ENCODE measurements at places on chromosomes 5 and 9.
A peak's percentile ranks its signal among the peaks of the same experiment; 100 is the strongest.

DNA sequence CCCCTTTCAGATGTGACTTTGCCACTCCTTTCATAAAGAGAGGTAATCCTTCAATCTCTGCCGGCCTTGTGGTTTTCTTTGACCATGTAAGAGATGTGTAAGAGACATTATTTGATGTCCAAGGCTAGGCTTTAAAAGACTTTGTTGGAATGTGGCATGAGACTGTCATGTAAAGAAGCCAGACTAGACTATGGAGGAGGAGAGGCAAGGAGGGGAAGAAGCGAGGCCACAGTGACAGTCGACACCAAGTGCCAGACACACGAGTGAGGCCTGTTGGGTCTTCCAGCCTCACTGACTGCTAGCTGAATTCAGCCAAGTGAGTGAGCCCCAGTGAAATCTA is 1013.3 kb downstream of the MAT2B start:
- no peak for DNase-seq

DNA sequence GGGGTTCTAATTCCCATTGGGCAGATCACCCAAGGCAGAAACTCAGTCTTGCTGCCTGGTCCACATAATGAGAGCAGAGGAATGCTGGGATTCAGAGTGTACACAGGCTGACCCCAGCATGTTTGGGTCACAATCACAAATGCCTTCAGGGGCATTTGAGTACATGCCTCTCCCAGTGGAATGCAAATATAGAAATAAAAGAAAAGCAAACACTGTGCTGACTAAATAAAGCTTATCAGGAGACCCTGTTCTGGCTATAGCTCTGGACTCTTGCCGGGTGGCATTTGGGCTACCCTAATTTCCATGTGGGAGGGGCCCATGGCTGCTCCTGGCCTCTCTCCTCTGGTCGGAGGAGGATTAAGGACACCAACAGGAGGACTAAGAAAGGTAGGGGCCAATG is 121.4 kb downstream of the DOCK8 start:
- no peak for DNase-seq

DNA sequence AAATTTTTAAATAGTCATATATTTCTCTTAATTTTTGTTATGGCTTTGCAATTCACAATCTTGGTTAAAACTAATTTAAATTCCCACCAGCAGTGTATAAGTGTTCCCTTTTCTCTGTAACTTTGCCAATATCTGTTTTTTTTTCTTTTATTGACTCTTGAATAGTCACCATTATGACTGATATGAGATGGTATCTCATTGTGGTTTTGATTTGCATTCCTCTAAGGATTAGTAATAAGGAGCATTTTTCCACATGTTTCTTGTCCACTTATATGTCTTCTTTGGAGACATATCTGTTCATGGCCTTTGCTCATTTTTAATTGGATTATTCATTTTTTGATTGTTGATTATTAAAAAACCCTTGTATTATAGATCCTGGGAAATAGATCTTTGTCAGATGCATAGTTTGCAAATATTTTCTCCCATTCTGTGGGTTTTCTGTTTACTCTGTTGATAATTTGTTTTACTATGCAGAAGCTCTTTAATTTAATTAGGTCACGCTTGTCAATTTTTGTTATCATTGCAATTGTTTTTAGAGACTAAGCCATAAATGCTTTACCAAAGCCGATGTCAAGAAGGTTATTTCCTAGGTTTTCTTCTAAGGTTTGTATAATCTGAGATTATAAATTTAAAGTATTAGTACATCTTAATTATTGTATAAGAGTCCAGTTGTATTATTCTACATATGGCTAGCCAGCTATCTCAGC is 610.9 kb downstream of the CHSY3 start:
- DNase-seq, result no peak

GRCh38 chr5:1268666-1269065 is 26.2 kb downstream of the TERT start:
- DNase-seq, result no peak

GRCh38 chr9:101093620-101094019 is 65.1 kb downstream of the PLPPR1 start:
- no peak for DNase-seq

GRCh38 chr5:150553911-150554310 is 46.0 kb downstream of the NDST1 start:
- no peak for DNase-seq

DNA sequence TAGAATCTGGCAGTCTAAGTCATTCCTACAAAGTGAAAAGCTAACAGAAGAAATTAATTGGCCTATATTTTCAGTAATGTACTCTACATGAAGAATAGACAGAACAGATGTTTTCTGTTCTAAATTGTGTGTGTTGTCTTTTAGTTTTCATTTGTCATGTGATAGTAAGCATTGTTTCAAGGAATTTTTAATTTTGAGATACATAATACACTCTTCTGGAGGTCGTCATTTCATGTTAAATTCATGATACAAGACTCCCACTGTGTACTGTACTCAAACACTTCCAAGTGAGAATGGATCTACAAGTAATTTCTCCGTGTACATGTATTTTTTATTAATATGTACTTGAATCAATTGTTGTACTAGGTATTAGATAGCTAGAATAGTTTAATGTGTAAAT is 1522.9 kb downstream of the MAT2B start:
- DNase-seq, result no peak

DNA sequence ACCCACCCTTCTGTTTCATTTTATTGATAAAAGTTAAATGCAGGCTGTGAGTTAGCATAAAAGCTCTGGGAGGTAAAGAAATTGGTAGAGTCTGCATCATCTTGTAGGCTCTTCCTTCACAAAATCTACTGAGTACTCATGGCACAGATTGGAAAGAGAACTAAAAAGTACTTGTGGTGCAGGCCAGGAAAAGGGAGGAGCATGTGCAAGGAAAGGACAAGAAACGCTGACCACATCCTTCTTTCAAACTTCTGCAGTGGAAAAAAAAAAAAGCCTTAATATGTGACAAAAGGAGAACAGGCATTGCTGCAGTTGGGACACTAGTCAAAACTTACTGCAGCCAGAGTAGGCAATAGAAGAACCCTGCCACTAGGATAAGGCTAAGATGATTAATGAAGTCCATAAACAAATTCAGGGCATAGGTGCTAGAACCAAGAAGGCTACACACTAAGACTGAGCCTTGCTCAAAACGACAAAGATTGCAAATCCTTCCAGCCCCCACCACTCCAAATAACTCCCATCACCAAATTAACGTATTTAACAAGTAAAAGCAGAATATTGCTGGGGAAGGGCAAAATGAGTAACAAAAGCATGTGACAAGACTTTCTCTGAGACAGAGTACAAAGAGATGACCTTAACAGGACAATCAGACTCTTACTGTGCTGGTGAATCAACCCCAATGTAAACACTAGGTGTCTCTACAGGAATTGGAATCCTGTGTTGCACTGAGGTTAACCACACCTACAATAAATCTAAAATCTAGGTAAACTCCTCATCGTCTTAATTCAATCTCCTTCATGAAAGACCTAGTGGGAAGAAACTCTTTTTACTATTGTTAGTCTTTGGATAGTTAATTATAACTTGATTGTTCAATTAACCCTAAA is 1024.8 kb downstream of the TLE1 start:
- no peak for DNase-seq

GRCh38 chr5:169637085-169637548 is at the start of gene DOCK2:
DOCK2 (plus strand) TSS chr5:169637275; CDS start chr5:169637327, 52 bp downstream.
- DNase-seq, result no peak

- no peak for DNase-seq
Observed at GRCh38 chr5:11289208-11289607, 528.2 kb upstream of the DAP start.

- DNase-seq, result no peak
Observed at GRCh38 chr9:31700252-31701045, 684.0 kb upstream of the ACO1 start.

DNA sequence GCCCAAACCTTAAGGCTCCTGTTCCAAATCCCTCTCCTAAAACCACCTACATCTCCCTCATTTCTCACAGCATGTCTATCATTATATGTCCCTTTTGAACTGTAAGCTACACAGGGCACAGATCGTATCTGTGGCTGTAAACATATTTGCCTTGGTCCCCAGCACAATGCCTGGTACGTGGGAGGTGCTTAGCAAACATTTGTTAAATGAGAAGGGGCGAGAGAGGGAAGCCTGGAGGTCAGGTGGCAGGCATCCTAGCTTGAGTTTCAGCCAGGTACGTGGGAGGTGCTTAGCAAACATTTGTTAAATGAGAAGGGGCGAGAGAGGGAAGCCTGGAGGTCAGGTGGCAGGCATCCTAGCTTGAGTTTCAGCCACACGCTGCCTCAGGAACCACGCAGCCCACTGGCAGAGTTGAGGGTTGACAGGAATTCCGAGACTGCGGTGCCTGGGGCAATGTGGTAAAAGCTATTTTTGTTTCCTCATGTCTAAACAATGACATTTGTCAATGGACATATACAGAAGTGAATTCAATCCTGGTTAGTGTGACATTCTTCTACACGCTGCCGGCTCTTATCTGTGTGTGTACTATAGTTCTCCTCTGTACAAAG is 113.6 kb downstream of the EFNA5 start:
- DNase-seq, result no peak

GRCh38 chr5:29016067-29016466 is 1977.7 kb upstream of the CDH9 start:
- DNase-seq, result no peak

GRCh38 chr5:140202078-140202477 is 27.1 kb downstream of the CYSTM1 start:
- DNase-seq, result no peak

- DNase-seq, result no peak
Observed at GRCh38 chr9:120284821-120285220, 295.1 kb downstream of the CDK5RAP2 start.

DNA sequence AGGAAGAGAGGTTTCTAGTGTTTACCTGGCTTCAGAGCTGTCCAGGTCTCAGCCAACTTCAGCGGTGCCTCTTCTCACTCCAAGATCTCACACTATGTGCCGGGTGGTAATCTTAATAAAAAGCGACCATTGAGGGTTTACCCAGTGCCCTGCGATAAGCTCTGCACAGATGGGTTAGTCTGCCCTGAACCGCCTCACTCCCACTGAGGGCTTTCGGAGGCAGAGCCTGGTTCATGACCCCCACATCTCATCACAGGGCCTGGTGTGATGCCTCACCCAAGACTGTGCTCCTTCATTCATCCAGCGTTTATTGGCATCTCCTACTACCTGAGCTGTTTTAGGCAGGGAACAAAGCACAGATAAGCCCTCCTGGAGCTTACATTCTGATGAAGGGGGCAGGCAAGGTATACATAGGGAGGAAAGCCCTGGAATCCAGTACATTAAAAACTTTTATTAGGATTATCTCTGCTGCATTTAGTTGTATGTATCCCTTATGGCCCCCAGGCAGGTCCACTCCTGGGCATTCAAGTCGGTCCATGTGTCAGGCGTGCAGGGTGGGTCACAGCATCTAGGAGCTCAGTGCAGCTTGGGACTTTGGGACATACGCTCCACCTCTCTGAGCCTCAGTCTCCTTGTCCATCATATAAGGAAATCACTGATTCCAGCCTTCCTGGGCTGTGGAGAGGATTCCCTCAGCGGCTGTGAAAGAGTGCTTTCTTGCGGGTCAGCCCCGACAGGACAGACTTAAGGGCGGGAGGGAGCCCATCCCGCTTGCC is 613 bp upstream of the COL15A1 start:
- no peak for DNase-seq

DNA sequence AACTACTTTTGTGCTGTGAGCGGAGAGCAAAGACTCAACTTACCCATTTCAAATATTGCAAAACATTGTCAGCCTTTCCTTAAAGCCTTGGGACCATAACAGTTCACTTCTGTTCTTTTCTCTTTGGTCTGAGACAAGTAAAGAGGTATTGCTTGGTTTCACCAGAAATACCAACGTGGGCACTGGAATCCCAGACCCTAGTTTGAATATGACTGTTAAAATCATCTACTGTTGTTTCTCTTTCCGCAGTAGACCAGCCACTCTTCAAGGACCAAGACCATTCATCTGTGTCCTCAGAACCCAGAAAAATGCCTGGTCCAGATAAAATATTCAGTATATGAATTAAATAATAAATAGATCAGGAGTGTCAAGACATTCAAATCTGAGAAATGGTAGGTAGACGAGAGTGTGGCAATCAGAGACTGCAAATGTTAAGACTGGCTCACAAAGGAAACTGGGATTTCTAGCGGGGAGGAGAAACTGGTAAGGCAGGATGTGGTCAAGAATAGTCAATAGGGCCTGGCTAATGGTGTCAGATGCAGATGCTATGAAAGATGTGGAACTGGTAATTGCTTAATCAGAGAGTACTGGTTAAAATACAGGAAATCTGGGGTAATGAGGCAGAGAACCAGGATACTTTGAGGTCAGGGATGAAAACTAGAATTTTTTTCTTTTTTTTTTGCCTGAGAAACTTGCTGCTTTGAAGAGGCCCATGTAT is 82.1 kb upstream of the IL33 start:
- DNase-seq, result no peak

- DNase-seq, result peak; percentile 48
Observed at GRCh38 chr5:114360357-114360756, 1.5 kb upstream of the KCNN2 start.

DNA sequence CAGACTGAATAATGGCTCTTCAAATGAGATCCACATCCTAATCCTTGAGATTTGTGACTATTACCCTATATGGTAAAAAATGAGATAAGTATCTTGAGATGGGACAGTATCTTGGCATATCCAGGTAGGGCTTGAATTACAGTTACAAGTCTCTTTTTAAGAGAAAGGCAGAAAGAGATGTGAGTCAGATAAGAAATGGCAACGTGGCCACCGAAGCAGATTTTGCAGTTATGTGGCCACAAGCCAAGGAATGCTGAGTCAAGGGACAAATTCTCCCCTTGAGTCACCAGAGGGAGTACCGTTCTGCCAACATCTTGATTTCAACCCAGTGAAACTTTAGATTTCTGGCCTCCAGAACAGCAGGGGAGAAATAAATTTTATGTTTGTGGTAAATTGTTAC is 1983.0 kb upstream of the C9orf72 start:
- DNase-seq, result no peak

DNA sequence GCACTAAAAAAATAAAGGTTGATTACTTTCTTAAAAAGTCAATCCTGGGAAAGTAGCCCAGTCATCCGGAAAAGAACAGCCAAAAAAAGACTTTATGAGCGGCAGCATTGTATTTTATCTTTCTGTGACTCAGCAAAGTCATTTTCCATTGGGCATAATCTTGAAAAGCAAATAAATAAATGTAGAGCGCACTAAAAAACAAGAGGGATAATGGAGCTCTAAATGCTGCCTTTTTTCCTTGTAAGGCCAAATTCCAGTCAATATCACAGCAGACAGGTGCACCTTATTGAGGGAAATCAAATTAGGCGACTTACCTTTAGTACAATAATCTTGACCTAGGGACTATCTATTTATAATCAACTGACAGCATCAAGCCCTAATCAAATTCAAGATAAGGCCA is 266.8 kb downstream of the MTRR start:
- DNase-seq, result no peak

DNA sequence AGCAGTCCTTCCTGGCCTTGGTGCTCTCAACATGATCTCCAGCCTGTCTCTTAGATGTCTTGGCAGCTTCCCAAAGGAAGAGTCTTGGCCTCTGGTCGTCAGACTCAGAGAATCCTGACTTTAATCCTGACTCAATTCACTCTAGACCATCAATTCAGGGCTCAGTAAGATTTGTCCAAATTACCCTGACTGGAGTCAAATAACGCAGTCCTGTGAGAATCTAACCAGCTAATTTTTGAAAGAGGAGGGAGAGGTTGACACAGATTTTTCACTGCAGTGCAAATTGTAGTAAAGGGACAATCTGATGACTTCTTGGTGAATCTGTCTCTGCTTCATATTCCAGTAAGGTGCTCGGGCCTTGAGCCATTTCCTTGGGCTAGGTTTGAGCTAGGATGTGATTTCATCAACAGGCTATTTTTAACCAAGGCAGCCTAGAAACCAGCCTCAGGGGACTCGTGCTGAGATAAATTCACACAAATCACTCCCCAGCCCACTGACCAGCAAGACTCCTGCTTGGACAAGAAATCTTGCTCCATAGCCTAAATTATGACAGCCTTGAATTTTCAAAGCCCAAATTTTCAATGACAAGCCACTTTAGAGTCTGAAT is 257.4 kb downstream of the ENC1 start:
- DNase-seq, result no peak
